Stimulated activated CD4-positive, alpha-beta T cell treated with anti-CD3 and anti-CD28 coated beads, Interleukin-15, amount 100 ng/mL, for 1 hour (primary cell): ENCODE measurements at places on chromosomes 4 and X.
A peak's percentile ranks its signal among the peaks of the same experiment; 100 is the strongest.

DNA sequence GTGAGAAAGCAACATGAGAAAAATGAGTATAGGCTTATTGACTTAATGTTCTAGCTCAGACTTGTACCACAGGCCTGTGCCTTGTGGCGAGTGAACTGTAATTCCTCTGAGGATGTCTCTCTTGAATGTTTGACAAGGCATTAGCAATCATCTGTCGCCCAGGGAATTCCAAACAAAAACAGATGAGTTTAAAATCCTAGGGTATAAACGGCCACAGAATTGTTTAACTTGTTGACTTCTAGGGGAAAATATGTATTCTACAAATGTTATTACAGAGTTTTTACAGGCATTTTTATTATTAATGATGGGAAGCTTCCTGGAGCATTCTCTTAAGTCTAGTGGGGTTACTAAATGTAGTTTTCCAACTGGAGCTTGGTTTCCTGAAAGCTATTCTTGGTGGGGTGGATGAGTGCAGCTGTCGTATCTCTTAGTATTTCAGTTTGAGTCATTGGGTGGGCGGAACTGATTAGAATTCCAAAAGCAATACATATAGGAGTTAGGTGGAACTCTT lies 40.6 kb downstream of the ARHGAP10 start:
- no peak for DNase-seq

DNA sequence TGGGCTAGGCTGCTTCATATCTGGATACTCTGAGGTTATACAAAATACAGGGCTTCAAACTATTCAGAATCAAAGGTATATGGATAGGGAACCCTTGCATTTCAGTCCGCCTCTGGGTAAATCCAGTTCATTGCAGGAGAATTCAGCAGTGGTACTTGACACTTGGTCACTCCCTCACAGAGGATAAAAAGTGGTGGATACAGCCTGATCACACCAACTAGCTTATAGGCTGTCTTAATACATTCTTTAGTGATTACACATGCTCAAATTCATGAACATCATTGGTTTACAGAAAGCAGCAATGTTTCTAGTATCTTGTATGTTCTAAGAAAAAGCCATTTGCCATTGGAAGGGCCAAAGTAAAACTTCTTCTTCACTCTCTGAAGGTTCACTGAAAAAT lies 104.8 kb upstream of the PDE5A start:
- DNase-seq = no peak

GRCh38 chr4:186161138-186161537 lies 30.2 kb upstream of the CYP4V2 start:
- no peak for DNase-seq

GRCh38 chr4:148814030-148814429 lies 371.8 kb upstream of the NR3C2 start:
- no peak for DNase-seq

DNA sequence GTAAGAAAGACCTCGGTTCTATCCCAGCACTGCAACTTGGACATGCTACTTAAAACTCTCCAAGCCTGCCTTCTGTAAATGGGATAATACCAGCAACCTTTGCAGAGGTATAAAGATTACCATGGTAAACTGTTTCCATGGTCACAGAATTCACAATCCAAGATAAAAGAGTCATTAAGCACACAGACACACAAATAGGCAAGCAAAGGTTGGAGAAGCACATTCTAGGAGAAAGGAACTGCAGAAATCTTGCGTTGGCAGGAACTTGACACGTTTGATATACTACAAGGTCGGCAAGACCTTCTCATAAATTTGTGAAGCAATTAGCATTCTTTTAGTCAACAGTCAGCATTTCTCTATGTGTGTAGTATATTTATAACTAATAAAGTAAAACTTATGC lies 12.3 kb upstream of the CHRNA9 start:
- no peak for DNase-seq

- DNase-seq = no peak
Measured at GRCh38 chr4:183675625-183676024, 16.5 kb downstream of the TRAPPC11 start.

DNA sequence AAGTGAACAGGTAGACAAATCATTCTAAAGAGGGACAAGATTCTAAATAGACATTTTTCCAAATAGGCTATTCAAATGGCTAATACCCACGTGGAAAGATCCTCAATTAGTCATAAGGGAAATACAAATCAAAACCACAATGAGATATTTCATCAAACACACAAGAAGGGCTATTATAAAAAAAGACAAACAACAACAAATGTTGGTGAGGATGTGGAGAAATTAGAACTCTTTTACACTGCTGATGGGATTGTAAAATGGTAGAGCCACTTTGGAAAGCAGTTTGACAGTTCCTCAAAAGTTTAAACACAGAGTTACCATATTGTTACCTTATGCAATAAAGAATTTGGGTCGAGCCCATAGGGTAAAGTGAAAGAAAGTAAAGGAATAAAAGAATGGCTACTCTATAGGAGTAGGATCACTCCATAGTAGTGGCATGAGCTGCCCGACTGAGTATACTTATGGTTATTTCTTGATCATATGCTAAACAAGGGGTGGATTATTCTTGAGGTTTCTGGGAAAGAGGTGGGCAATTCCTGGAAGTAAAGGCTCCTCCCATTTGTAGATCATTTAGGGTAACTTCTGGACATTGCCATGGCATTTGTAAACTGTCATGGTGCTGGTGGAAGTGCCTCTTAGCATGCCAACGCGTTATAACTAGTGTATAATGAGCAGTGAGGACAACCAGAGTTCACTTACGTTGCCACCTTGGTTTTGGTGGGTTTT lies 58.9 kb upstream of the FAM9C start:
- no peak for DNase-seq

GRCh38 chrX:130974323-130974722 lies 71.3 kb upstream of the ENOX2 start:
- no peak for DNase-seq

DNA sequence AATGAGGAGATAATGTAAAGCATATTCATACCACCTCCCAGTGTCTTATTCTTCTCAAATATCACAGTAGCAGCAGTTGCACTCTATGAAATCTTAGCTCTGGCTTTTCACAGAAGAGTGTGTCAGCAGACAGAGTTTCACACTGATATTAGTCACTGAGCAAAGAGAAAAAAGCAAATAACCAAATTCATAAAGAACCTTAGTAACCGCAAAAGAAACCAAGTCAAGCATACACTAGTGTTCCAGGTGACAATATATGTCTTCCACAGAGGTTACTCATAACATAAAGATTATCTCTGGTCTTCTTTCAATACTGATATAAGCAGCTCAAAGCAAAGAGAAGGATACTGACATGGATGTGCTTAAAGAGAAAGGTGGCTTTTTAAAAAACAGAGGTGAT lies 181.7 kb upstream of the EDNRA start:
- DNase-seq = no peak

- no peak for DNase-seq
Measured at GRCh38 chrX:115344885-115345614, 55.5 kb downstream of the LUZP4 start.

- no peak for DNase-seq
Measured at GRCh38 chrX:147953976-147954375, 27.2 kb upstream of the FMR1NB start.

GRCh38 chr4:97414161-97414560 lies 729.1 kb downstream of the STPG2 start:
- no peak for DNase-seq

DNA sequence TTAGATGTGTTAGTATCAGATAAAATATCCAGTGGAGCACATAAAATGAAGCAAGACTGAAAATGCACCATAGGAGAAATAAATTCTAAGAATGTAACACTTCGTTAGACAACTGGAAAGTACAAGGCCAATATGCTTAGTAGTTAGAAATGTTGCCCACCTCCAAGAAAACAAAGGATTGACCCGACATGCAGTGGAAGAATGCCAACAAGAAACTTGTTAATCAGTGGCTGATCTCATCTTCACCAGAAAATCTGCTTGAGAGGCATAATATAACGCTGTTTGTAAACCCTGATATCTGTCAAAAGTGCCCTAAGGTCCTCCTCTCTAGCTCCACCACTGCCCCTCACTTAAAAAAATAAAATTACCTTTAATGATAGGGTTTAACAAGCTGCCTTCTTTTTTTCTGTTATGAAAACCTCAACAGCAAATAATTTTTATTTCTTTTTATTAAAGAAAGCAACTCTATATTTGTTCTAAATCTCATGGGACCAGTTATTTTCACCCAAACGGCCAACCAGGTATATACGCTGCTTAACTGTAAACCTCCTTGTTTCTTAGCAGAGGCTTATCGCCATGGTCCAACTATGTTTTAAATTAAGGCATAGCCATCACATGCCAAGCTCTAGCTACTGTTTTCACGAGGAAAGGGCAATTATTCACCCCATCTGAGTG lies 1.8 kb downstream of the RASGEF1B start:
- no peak for DNase-seq

- DNase-seq = no peak
Measured at GRCh38 chr4:10608501-10609219, 75.9 kb downstream of the CLNK start.

DNA sequence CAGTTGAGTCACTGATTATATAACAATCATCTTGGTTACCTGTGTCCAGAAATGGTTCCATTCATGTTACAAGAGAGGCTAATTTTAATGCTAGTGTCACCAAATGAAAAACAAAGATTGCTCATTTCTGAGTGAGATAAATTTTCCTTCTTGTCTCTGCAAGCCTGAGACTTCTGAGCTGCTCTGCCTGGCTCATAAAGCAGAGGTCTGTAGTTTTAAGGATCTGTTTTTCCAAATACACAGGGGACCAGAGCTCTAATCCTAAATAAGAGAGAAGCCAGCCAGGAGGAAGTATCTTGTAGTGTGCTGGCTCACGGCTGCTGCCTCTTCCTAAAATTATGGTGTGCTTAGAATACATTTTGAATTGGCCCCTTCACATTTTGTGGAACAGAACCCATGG lies 42.6 kb downstream of the CLDN34 start:
- DNase-seq = no peak

- DNase-seq = peak; percentile 69
Measured at GRCh38 chrX:106611679-106612392, at the start of gene RADX. Gene RADX (plus strand): TSS chrX:106611978. CDS start chrX:106612081, 103 bp downstream.

DNA sequence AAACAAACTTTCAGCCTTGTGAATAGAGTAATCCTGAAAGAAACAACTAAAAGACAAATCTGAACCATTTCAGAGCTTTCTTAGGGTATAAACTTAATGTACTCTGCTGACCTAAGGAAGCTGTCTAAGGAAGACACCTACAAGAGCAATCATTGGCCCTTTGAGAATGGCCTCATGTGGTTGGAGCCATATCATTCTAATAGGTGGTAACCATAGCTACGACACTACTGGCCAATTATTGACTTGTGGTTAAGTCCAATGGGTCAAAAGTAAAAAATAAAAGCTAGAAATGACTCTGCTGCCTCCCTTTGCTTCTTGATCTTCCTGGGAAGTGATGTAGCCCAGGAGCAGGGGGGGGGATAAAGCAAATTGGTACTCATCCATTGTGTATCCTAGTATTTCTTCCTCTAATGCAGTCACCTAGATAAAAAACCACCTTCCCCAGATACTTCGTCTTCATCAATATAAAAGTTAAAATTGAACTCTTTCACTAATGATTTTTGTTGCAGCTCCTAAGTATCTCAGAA lies 547.0 kb downstream of the ARAP2 start:
- no peak for DNase-seq

- DNase-seq = no peak
Measured at GRCh38 chr4:41219421-41219950, 5.1 kb upstream of the APBB2 start.

GRCh38 chrX:70030301-70030767 lies 19.4 kb downstream of the AWAT2 start:
- DNase-seq = no peak

- no peak for DNase-seq
Measured at GRCh38 chrX:34909151-34909550, 33.4 kb upstream of the FAM47B start.

DNA sequence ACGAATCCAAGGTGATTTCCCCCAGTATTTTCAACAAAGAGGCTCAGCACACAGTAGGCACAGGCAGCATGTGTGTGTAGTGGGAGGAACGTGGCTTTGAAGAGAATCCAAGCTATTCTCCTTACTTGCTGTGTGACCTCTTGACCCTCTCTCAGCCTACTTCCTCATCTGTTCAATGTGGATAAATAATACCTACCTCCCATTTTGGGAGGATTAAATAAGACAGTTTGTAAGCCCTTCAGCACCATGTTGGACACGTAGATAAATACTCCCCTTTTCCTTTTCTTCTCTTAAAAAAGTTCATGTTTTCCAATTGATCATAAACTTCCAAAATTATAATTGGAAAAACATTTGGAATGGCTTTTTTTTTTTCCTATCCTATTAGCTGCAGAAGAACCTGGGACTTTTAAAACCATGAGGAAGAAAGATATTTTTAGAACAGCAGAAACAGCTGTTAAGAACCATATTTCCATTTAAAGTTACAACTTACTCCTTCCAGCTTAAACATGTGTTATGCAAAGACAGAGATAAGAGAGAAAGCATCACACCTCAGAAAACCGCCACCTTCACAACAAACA lies 56.1 kb upstream of the TMEM131L start:
- DNase-seq = no peak

GRCh38 chr4:153549405-153549804 lies 83.2 kb downstream of the TMEM131L start:
- DNase-seq = no peak

DNA sequence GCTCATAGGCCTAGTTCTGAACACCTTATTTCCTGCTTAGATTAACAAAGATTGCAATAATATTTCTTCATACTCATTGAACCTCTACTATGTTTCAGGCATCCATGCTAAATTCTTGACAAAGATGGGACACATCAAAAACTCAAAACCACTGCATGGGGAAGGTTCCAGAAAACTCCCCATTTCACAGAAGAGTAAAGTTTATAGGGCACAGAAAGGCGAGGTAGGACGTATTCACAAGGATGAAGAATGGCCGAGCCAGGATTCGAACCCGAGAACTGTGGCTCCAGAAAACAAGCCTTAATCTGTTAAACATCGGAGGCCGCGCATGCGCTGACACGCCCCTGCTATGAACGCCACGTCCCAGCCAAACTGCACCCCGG lies 688 bp downstream of the UXT start:
- DNase-seq = no peak

GRCh38 chr4:78673337-78673736 lies 102.8 kb upstream of the BMP2K start:
- DNase-seq = no peak

DNA sequence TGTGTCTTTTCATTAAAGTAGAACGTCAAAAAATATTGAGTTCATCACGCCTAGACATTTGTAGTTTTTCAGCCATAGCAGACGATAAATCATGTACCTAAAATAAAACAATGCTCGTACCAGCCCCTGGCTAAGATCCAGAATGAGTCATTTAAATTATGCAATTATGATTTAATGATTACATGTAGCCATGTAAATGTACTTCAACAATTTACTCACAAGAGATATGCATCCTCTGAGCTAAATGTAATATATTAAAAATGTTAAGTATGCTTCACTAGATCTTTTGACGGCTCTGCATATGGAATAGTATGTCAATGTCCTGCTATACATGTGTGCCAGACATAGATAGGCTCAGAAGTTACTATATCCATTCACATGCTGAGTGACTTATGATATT lies 1077.8 kb downstream of the ARAP2 start:
- DNase-seq = no peak

- no peak for DNase-seq
Measured at GRCh38 chrX:11702965-11703631, 37.4 kb upstream of the ARHGAP6 start.

GRCh38 chr4:30245140-30245539 lies 475.0 kb upstream of the PCDH7 start:
- no peak for DNase-seq
